ENCODE measurements at places on chromosomes 16 and 17.
A peak's percentile ranks its signal among the peaks of the same experiment; 100 is the strongest.

DNA sequence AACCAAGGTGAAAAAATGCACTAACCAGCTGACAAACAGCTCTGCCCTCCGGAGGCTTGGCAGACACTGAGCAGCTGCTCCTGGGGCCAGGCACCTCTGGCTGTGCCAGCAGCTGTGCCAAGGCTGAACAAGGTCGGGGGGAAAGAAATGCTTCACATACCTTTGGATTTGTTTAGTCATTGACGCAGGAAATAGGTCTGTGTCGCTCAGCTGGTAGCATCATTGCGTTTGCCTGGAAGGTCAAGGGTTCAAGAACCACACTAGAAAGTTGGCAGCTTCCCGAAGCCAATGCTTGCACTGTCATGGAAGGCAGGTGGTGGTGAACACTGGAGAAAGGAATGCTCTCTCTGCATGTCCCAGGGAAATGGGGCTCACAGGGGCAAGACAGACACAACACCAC, 63.5 kb downstream of the PCTP start:
- DNase-seq: no peak

GRCh38 chr17:66228887-66229782, at the start of gene APOH:
APOH (minus strand) TSS chr17:66229415; CDS start chr17:66229379, 36 bp downstream.
- no peak for DNase-seq

DNA sequence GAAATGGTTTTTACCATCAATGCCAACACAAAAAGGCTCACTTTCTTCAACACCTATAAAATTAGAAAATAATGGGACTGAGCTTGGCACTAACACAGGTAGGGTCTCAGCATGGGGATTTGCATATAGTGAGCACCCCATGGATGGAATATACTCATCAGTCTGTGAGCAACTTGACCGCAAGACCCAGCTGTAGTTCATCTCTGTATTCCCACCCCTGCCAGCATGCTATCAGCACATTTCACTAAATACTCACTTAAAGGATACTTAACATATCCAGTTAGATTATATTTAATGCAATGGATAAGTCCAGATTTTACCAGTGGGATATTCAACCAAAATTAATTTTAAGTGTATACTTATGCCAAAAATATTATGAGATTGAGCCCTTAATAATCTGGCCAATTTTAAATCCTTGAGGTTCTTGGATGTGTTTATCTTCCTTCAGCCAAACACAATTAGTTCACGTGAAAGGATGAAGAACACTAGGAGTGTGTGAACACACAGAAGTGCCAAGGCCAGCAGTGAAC, 66.7 kb downstream of the C16orf95 start:
- DNase-seq: no peak

DNA sequence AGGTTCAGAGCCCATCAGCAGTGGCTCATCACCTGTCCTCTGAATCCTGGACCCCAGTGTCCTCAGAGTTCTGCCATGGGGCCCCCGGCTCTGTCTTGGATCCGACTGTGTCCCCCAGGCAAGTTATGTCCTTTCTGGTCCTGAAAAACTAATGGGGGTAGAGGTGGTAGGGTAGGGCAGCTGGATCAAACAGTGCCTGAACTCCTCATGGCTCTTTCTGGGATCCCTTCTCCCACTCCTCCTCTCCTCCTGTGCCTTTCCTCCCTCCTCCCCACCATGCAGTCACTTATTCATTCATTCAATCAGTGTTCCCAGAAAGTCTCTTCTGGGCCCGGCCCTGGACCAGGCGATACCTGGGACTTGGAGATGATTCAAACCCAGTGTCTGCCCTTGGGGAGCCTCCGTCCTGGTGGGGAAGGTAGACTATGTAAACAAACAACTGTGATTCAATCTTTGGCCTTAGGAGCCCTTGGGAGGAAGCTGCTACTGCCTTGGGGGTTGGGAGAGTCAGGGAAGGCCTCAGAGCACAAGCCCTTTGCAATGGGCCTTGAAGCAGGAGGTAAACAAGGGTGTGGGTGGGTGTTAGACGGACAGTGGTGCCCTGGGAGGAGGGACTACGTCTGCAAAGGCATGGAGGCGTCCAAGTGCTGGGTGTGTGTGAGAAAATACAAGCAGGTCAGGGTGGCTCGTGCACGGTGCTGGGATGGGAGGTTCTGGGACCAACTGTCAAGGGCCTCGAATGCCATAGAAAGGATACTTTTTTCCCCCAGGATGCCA, 6.4 kb upstream of the FAM83G start:
- no peak for DNase-seq

- DNase-seq: no peak
Measured at GRCh38 chr16:63745456-63745855, 1376.4 kb downstream of the CDH11 start.

- no peak for DNase-seq
Measured at GRCh38 chr16:67206838-67207248, 7.9 kb downstream of the ELMO3 start.

DNA sequence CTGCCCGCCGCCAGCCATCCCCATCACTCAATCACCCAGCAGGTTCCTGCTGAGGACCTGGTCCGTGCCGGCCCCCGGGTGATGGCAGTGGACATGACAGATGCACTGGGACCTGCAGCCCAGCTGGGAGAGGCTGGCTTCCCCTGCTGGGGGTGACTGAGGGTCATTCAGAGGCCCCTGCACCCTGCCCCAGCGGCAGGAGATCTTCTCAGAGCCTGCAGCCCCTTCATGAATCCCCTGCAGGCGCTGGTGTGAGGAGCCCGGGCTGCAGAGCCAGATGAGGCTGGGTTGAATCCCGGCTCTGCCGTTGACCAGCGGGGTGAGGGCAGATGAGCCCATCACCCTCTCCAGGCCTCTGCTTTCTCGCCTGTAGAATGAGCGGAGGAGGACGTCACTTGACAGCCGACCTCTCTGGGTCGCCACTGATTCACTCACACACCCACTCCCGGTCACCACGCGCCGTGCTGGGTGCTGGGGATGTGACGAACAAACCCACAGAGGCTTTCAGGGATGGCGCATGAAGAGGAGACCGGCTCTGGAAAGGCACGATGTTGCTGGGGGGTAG, 95.2 kb upstream of the CIBAR2 start:
- DNase-seq: no peak

GRCh38 chr16:61579195-61579594, 457.0 kb downstream of the CDH8 start:
- no peak for DNase-seq

GRCh38 chr17:31437720-31438400, 46.4 kb downstream of the RAB11FIP4 start:
- DNase-seq: no peak

DNA sequence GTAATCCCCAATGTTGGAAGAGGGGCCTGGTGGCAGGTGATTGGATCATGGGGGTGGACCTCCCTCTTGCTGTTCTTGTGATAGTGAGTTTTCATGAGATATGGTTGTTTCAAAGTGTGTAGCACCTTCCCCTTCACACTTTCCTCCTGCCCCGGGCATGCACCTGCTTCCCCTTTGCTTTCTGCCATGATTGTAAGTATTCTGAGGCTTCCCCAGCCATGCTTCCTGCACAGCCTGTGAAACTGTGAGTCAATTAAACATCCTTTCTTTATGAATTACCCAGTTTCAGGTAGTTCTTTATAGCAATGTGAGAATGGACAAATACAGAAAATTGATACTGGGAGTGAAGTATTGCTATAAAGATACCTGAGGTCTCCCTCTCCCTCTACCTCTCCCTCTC, 29.4 kb downstream of the RNF112 start:
- no peak for DNase-seq

GRCh38 chr16:17276010-17276530, 194.7 kb downstream of the XYLT1 start:
- no peak for DNase-seq

GRCh38 chr16:89581861-89582563, 6.5 kb downstream of the CPNE7 start:
- DNase-seq: peak; percentile 1

DNA sequence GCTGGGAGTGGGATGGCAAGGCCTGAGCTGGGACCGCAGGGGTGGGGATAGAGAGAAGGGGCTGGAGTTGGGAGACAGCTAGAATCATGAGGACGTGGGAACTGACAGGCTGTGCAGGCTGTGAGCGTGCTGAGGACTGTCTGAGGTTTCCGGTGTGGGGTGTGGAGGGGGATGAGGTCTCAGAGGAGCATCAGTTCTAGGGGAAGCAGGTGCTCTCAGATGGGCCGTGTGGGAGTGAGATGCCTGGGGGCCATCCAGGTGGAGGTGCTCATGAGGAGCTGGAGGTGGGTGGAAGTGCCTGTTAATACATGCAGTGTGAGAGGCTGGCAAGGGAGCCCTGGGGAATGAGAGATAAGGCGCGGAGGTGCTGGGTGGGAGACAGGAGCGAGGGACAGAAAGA, 27.2 kb downstream of the HASPIN start:
- DNase-seq: peak; percentile 60
